ENCODE measurements at places on chromosomes 13 and 19.

DNA sequence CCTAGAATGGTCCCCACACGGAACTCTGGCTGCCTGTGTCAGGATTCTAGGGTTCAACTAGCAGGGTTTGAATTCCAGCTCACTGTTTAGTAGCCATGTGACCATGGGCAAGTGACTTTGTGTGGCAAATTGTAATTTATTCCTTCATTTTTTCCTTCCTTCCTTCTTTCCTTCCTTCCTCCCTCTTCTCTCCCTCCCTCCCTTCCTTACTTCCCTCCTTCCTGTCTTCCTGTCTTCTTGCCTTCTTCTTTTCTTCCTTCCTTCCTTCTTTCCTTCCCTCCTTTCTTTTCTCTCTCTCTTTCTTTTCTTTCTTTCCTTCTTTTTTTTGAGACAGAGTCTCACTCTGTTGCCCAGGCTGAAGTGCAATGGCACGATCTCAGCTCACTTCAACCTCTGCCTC lies 8.5 kb upstream of the DENND1C start:
- DNase-seq = no peak

DNA sequence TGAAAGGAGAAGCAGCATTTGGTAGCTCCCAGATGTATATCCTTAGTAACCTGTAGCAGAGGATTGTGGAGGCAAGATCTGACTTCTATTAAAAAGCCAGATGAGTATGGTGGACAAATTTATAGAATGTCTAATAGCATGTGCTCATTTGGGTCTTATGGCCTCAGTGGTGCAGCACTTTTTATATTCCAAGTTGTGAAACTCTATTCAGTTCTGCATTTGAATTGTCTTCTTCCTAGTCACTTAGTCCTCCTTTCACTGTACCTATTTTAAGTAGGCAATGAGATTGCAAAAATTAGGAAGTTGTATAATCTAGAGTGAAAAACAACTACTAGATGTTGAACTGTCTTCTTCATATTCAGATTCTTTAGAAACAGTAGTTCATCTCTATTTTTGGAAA lies 412.5 kb upstream of the PCDH9 start:
- DNase-seq = no peak

GRCh38 chr13:32932376-32932775 lies 83.8 kb upstream of the KL start:
- DNase-seq = no peak

DNA sequence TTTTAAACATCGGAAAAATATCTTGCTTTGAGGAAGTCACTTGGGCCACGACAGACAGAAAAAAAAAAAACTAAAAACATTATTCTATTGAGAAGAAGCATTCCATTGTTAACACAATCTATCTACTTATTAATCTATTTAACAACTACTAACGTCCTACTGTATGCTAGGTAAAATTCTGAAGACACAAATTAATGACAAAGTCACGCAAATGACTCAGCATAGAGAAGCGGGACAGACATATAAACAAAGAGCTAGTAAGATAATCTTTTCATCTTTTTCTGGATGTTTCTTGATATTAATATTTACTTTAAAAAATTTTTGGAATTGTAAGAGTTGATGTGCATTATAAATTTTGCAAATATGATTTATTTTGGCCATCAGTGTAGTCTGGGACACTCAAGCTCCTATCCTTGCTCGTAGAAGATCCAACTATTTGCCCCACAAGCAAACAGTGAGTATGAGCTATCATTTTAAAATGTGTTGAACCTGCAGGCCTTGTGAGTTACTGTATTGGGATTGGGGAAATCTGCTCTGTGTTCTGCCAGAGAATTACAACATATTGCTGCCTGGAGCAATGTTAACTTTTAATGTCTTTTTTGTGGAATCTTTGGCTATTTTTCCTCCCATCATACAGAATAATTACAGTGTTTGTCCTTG lies 109.1 kb downstream of the PCDH9 start:
- no peak for DNase-seq

DNA sequence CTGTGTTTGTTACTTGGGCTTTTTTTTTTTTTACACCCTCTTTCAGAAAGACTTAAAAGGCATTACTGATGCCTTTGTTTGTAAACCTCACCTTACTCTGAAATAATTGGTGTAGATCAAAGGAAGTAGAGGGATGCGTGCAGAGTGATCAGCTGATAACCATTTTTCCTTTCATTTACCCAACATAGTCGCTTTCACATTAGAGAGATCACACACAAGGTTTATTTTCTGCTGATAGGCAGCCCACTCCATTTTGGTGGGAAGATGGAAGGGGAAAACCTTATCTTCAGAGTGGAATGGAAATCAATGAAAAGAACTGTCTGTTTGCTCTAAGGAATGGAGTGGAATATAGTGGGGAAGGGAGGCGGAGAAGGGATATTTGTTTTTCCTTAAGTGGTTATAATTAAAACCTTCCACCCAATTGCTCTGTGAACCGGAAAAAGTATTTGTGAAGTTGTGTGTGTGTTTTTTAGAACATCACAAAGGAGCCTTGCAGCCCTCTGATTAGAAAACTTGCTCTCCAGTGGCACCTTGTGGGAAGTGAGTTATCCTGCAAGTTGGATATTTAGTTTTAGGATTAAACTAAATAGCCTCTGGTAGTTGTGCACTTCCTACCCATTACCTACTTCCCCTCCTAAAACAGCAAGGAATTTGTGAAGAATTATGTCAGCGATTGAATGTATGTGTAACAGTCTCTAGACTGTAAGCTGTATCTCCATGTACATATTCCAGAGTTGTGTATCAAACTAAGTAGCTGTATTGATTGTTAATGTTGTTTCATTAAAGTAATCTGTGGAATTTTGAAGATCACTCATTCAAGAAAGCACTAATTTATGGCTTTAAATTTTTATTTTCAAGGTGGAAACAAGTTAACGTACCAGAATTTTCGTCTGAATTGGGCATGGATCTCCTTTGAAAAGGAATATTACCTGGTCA lies 76.8 kb downstream of the FREM2 start:
- peak; percentile 8 for DNase-seq

DNA sequence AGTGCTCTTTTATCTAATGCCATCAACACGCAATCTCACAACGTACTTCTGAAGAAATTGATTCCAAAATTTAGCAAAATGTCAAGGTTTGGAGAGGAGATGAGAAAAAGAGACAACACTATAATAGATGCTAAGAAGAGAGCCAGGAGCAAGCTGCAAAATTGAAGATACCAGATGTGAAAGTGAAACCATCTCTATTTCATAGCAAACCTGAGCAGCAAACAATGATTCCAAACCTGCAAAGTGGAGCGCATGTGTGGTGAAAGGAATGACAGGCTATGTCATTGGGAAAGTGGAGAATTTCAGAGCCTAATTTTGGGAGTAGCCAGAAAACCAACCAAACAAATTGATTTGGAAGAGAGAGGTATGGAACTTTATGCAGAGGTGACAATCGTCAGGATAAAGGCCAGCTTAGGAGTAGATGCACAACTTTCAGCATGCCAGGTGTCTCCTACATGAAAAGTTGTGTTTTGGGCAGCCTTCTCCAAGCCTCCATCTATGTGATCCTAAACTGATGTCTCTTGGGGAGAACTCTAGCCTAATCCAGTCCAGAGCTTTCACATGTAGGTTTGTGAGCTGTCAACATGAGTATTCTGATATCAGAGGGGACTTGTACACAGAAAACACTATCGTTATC lies 158.4 kb upstream of the FNDC3A start:
- no peak for DNase-seq

DNA sequence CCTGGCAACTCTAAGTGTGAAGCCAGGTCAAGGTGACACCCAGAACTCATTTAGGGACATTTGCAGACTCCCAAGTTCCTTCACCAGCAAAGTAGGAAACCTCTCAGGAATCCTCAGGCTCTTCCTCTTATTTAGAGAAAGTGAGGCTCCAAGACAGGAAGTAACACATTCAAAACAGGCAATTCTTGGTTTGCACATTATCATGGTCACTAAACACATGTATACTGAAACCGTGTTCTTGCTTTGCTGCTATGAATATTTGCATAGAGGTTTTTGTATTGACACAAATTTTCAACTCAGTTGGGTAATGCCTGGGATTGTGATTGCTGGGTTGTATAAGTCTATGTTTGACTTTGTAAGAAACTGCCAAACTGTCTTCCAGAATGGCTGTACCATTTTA lies 13.2 kb upstream of the URI1 start:
- no peak for DNase-seq

DNA sequence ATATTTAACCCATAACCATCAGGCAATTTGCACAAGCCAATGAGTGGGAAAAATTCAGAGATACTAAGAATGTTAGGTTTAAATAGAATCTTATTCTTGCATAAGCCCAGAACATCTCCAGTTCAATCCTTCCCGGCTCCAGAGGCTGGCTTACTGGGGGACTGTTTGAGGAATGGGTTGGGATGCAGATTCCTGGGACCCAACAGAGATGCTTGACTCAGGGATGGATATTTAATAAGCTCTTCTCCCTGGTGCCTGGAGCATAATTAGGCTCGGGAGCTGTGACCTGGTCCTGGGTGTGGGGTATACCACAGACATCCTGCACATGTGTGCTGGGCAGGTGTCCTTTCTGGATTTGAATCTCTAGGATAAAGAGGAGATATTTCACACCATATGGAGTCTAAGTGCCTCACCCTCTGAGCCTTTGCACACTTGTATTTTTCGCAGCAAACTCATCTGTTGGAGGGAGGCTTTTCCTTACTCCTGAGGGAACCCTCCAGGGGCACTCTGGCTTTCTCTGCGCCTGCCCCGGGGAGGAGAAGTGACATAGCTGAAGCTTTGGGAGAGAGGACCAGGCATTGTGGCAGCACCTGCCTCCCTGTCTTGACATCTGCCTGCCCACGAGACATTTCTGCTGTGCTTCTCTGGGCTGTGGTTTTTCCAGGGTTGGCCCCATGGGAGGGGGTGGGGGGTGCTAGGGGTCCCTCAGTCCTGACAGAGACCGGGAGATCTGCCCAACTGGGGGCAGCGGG lies 36.1 kb upstream of the ANKRD10 start:
- no peak for DNase-seq

GRCh38 chr19:30557212-30557611 lies 185.0 kb downstream of the ZNF536 start:
- no peak for DNase-seq

DNA sequence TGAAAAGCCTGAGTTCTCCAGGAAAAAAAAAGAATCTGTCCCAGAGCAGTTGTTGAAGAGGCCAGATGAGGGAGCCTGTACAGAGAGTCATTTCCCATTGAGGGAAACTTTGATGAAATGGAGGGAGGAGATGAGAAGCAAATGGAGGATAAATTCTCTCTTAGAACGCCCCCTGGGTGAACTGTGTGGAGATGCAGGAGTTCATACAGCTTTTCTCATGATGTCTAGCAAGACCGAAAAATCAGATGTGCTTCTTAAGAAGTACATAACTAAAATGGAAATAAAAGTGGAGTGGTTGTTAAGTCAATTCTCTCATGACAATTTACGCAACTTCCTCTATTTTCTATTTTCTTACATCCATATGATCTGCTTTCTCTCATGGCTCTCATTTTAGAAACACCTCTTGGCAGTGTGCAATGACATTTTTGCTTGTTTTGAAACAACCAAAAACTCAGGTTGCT lies 1263.1 kb downstream of the PCDH9 start:
- peak; percentile 52 for DNase-seq

GRCh38 chr13:111479412-111479811 lies 159.0 kb downstream of the TEX29 start:
- no peak for DNase-seq

DNA sequence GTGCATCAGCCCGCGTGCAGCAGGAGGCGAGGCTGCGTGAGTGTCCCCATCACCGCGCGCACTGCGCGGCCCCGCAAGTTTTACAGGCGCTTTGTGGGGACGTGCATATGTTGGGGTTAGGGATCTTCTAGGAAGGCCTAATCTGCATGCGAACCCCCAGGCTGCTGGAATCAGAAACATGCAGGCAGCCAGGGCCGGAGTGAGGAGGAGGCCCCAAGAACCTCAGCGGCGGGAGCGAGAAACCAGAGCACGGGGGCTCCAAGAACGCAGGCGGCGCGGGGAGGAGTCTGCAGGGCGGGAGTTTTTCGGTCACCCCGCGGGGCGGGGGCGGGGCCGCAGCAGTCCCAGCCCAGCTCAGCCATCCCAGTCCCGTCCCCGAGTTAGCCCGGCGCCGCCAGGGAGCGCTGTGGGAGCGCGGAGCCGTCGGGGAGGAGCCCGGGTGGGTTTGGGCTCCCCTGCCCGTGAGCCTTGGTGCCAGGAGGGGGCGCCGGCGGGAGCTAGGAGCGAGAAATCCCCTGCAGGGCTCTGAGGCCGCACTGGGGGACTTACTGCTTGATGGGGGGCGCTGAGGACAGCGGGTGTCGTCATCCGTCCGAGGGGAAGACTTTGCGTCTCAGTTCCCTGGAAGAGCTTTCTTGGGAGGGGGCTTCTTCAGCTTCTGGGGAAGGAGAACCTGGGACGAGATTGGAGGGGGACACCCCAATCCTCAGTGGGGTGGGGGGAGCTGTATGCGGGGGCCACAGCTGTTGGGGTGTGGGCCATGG lies 933 bp upstream of the NRTN start:
- DNase-seq = peak; percentile 94

- DNase-seq = peak; percentile 69
These were observed 34.0 kb downstream of the LRCH1 start for GRCh38 chr13:46586751-46587514.

DNA sequence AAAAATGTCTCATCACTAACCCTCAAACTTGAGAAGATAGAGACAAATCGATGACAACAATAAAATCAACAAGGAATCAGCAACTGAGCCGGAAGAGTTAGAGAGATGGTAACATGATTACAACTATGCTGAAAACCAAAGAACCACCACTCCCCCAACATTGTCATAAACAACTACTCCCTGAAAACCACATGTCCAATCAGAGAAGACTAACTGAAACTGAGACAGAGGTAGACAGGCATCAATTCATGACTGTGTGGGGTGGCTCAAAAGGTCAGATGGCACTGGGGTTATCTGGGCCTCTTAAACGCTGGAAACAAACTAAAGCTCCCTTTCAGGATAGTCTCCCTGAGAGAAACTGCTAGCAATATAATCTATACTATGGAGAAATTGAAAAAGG lies 488.8 kb downstream of the KCTD12 start:
- DNase-seq = no peak

DNA sequence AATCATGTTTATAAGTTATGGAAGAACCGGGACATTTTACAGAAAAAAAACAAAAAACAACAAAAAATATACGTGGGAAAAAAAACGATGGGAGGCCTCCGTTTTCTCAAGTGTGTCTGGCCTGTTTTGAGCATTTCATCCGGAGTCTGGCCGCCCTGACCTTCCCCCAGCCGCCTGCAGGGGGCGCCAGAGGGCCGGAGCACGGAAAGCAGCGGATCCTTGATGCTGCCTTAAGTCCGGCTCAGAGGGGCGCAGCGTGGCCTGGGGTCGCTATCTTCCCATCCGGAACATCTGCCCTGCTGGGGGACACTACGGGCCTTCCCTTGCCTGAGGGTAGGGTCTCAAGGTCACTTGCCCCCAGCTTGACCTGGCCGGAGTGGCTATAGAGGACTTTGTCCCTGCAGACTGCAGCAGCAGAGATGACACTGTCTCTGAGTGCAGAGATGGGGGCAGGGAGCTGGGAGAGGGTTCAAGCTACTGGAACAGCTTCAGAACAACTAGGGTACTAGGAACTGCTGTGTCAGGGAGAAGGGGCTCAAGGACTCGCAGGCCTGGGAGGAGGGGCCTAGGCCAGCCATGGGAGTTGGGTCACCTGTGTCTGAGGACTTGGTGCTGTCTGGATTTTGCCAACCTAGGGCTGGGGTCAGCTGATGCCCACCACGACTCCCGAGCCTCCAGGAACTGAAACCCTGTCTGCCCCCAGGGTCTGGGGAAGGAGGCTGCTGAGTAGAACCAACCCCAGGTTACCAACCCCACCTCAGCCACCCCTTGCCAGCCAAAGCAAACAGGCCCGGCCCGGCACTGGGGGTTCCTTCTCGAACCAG lies 1.8 kb upstream of the APOE start:
- peak; percentile 77 for DNase-seq

- DNase-seq = no peak
These were observed 130.5 kb downstream of the COL4A1 start for GRCh38 chr13:110176431-110176830.

- DNase-seq = no peak
These were observed 255.7 kb upstream of the KLHL1 start for GRCh38 chr13:70363991-70364390.
